Breast epithelium (tissue), 4 donors: ENCODE measurements at places on chromosomes 7 and 10. TPM values are rescaled to one million over a fixed set of nuclear protein-coding genes. Genes with fewer than 3 reads are reported as not detected.

Gene BMPER
- 2.0 TPM for total RNA-seq

Gene FRMD4A
- total RNA-seq = 27.5 TPM

Gene CALHM1
- not detected for total RNA-seq

Gene EVX1
- not detected for total RNA-seq

Gene FAM25C
- not detected for total RNA-seq

Gene BZW2
- total RNA-seq = 55.7 TPM

Gene NAT16
- not detected for total RNA-seq

Gene HOXA6
- total RNA-seq = 9.0 TPM

Gene CNNM1
- 0.64 TPM for total RNA-seq

Gene CALN1
- total RNA-seq = 0.33 TPM

Gene MYL10
- not detected for total RNA-seq

Gene FBXL13
- total RNA-seq = 3.3 TPM

Gene TYW1B
- total RNA-seq = 7.2 TPM

Gene AKR1C3
- total RNA-seq = 110 TPM

Gene TMEM213
- total RNA-seq = 0.88 TPM

Gene SPDYE11
- not detected for total RNA-seq

Gene ABLIM1
- 89.0 TPM for total RNA-seq

Gene SLC29A4
- total RNA-seq = 13.8 TPM

Gene MSMB
- not detected for total RNA-seq

Gene GPR141
- total RNA-seq = 0.88 TPM
